Eye (tissue), 1 donor: ENCODE measurements at places on chromosomes 7 and 10.

GRCh38 chr10:95266674-95267095, 24.1 kb downstream of the PDLIM1 start:
- peak; percentile 42 for DNase-seq

GRCh38 chr7:68183176-68183575, 1186.5 kb downstream of the TYW1 start:
- DNase-seq, result no peak

GRCh38 chr10:95176101-95176500, 17.9 kb upstream of the ACSM6 start:
- no peak for DNase-seq

GRCh38 chr7:31890766-31891165, 179.4 kb downstream of the PDE1C start:
- no peak for DNase-seq

DNA sequence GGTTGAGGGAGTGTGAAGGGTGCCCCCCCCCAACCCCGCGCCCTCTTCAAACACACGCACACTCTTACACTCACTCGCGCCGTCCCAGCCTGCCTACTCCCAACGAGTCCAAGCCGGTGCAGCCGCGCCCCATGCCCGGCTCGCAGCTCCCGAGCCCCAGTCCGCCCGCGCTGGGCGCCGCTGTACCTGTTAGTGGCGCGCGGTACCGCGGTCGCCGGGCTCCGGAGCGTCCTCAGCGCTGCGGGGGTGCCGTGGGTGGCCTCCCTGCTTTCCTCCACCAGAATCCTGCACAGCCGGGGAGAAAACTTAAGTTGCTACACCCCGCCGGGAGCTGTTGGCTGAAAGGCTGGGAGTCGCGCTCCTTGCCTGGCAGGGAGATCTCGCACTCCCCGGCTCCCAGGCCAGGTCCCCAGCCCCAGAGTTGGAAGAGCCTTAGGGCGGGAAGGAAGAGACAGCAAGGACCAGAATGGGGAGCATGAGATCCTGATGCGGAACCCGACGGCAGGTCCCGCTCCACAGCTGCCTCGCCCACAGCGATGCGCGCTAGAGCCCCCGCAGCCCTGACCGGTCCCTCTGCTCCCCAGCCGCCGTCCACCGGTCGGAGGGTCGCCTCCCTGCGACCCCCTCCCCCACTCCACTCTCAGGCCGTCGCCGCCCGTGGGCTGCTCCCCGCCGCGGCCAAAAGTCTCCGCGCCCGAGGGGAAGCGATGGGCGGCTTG, 863 bp downstream of the ST8SIA6 start:
- DNase-seq, result peak; percentile 78

- peak; percentile 67 for DNase-seq
Measured at GRCh38 chr7:3300221-3300650, 816 bp upstream of the SDK1 start.

- no peak for DNase-seq
Measured at GRCh38 chr10:121593281-121594075, 4.8 kb downstream of the FGFR2 start.

DNA sequence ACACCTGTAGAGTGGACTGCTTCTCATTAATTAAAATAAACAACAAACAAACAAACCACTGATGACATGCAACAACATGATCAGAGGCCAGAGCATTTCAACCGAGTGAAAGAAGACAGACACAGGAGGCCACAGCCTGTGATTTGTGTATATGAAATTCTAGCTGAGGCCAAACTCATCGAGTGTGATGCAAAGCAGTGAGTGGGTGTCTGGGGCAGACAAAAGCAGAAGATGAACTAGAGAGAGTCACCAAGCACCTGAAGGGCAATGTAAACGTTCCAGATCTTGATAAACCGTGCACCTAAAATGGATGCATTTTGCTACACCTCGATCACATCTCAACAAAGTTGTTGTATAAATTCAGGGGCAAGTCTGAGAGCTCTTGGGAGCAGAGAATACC, 108.4 kb downstream of the KLF6 start:
- no peak for DNase-seq

GRCh38 chr10:129471447-129472175, 4.6 kb downstream of the MGMT start:
- no peak for DNase-seq

- peak; percentile 51 for DNase-seq
Measured at GRCh38 chr10:17737027-17737965, 14.7 kb upstream of the TMEM236 start.

GRCh38 chr7:28395831-28396230, 16.5 kb upstream of the CREB5 start:
- DNase-seq, result no peak

DNA sequence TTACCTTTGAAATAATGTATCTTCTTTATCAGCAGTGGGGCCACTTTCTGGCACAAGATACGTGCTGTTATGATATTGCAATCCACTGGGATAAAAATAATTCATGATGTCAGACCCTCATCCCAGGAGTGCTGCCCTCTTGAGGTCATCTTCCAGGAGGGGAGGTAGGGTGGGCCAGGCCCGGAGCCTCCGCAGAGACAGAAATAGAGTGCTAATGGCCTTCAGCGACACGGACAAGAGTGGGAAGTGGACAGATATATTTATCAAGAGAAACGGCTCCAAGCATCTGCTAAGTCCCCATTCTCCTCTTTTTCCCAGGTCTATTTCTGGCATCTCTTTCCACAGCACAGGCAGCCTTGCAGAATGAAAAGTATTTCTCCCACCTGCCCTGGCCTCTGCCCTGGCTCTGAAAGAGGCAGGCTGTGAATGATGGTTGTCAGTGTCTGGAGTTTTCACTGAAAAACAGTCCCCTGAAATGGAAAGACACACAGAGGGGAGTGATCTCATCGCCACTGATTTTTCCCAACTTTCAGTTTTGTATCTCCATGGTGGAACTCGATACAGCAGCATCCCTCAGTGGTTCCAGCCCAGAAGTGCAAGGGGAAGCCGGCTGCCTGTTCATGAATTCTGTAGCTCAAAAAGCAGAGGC, 251.7 kb upstream of the MYO3A start:
- peak; percentile 67 for DNase-seq

- peak; percentile 39 for DNase-seq
Measured at GRCh38 chr7:35268953-35269352, 15.1 kb upstream of the TBX20 start.

- no peak for DNase-seq
Measured at GRCh38 chr10:23966504-23967051, 242.4 kb upstream of the KIAA1217 start.

- DNase-seq, result peak; percentile 86
Measured at GRCh38 chr7:36037121-36037662, 115.9 kb upstream of the EEPD1 start.

DNA sequence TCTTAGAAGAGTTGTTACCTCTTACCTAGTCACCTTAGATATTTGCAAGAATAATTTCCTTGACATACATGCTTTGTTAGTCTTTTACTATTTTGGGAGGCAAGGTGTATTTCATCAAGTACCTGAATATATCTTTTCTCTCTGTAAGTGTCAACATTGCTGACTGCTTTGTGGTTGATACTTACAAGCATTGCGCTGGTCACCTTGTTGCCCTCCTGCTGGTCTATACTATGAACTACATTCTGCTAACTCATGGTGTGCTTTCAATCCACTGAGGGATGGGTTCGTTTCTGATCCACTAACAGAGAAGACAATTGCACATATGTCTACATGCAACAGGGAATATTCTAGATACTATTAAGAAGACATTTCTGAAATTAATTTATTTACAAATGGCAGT, 837.8 kb upstream of the COBL start:
- DNase-seq, result no peak

- DNase-seq, result no peak
Measured at GRCh38 chr10:48883701-48884100, 55.9 kb downstream of the LRRC18 start.

GRCh38 chr10:4656576-4657194, 169.3 kb upstream of the AKR1E2 start:
- DNase-seq, result peak; percentile 86

DNA sequence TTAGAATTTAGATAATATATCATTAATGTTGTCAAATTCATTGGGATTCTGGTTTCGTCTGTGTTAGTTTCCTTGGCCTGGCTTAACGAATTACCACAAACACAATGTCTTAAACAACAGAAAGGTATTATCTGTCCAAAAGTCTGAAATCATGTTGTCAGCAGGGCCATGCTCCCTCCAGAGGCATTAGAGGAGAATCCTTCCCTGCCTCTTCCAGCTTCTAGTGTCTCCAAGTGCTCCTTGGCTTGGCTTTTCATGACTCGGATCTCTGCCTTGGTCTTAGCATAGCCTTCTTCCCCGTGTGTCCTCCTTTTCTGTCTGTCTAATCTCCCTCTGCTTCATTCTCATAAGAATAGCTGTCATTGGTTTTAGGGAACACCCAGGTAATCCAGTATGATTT, 482.5 kb downstream of the SEMA3D start:
- DNase-seq, result no peak

- no peak for DNase-seq
Measured at GRCh38 chr10:44398271-44398670, 13.4 kb upstream of the CXCL12 start.

DNA sequence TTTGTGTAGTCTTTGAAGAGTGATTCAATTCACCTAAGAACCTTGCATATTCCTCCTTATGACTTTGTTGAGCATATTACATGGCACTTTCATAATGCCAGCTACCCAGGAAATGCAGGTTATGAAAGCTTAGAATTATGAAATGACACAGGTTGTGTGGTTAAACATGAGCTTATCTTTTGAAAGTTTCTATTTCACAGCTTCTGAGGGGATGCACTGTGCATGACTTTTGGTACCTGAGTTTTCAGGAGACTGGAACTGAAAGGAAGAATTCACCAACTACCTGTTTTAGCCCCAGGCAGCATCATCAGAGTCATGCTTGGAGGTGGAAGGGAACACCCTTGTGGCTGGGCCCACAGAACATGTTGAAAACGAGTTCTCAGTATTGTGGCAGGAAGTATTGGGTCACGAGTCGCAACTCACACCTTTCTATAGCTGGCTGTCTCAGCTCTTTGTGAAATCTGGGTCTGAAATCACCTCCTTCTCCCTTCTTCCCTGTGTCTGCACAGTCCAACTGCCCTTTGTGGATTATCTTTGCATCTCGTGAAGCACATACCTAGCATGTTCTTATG, 228.2 kb downstream of the PTEN start:
- DNase-seq, result no peak

DNA sequence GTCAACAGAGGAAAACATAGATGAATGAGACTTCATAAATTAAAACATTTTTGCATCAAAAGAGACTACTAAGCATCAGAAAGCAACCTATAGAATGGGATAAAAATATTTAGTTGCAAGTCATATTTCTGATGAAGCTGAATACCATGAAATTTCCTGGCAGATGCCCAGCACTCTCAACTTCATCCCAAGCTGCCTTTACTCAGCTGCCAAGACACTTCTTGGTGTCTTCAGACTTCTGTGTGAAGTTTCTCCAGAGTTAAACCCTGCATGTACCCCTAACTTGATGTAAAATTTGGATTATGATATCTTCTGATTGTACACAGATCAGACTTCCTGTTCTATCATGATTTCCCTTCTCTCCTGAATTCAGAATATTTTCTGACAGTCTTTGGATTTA, 73.2 kb downstream of the AKR1C4 start:
- no peak for DNase-seq

DNA sequence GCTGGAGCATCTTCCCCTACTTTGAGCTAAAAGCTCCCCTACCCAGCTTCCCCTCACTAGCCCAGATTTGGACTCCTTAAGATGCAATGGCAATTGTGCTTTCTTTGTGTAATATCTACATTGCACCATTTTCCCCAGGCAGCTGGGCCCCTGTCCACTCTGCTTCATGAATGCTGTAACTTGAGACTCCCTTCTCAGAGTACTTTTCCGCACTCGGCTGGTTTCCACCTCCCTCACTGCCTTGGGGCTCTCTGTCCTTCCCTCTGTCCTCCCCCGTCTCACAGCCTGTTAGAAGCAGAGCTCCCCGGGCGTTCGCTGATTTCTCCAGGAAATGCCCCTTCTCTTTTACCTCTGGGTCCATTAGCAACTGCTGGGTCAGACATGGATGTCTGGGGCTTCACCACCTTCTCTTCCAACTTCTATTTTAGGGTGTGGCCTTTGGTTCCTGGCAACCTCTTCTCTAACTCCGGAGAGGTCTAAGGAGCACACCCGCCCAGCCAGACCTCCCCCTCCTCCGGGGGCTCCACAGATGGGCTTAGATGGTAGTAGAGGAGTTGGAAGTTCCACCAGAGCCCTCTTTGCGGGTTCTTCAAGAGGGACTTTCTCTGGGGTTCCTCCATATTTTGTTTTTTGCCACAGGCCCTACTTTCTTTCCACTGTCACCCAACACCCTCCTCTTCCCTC, 2.9 kb upstream of the TMEM72 start:
- DNase-seq, result peak; percentile 72

DNA sequence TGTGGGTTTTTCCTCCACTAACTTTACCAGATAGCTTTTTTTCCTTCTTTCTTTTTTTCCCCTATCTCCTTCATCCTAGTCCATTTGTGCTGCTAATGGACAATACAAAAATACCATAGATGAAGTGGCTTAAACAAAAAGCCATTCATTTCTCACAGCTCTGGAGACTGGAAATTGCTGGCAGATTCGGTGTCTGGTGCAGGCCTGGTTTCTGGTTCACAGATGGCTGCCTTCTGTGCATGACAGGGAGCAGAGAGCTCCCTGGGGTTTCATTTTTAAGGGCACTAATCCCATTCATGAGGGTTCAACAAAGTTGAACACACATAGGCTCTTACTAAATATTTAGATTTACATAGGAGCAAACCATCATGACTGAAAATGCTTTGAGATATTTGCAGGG, 467.4 kb downstream of the TYW1 start:
- peak; percentile 22 for DNase-seq

- no peak for DNase-seq
Measured at GRCh38 chr7:116988363-116988989, 35.2 kb downstream of the ST7 start.

DNA sequence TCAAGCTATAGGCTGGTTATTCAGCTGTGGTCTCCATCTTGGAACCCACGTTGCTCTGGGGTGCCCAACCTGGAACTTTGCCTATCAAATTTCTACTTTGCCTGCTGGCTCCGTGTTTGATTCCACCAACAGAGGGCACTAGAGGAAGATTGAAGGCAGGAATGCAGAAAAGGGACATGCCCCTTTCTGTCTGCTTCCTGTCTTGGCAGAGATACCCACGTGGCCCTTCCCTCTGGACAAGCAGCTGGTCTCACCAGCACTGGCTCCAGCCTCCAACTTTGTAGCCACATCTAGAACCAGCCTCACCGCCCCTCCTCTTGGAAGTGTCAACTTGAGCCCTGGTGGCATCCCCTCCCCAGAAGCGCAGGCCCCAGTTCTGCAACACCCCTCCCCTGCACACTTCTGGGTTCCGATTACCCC, 52.1 kb upstream of the ZNF438 start:
- peak; percentile 68 for DNase-seq

DNA sequence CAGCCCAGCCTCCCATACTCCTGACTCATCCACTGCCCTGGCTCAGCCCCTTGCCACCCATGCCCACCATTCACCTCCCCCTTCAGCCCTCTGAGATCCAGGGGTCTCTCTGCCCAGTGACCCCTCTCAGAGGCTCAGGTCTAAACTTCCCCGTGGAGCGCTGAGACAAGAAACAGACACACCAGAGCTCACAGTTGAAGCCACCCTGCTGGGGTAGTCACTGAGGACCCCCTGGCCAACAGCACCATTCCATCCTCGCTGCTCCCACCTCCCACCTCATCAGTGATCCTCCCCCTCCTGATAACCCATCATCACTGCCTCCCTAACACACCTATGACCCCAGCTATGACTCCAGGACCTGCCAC, 100.7 kb downstream of the GRID1 start:
- DNase-seq, result no peak
